GM23248 (cell line): ENCODE measurements at places on chromosomes 4 and X. TPM values are rescaled to one million over a fixed set of nuclear protein-coding genes. Genes with fewer than 3 reads are reported as not detected.

ARSJ gene
- 32.6 and 33.7 TPM in 2 replicates for polyA plus RNA-seq

MAGEB1 gene
- polyA plus RNA-seq = not detected in 2 replicates

CXCL1 gene
- 12.6 and 13.9 TPM in 2 replicates for polyA plus RNA-seq

ASB11 gene
- polyA plus RNA-seq = not detected in 2 replicates

- H3K27ac ChIP-seq = no peak overlapping the region
Measured at GRCh38 chr4:139209470-139210063, 32.5 kb upstream of the ELF2 start.

DNA sequence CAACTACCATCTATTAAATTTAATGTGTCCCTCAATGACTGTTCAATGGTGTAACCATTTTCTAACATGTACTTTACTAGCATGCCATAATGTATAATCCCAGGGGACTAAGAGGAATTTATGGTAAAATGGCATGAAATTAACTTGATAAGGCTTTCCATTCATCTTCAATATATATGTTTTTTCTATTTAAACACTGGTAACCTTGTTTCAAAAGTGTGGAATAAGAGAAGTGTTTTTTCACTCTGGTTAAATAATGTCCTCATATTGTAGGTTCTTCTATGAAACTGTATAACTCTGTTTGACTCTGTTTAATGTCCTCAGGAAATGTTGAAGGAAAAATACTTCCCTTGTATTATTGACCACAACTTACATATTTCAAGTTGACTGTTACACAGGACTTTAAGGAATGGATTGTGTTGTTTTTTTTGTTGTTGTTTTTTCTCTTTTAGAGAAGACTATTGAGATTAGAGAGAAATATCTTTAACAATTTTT is 113.8 kb upstream of the ARSJ start:
- H3K4me3 ChIP-seq = no peak overlapping the region
- DNase-seq = no peak
- peaks cover 7% of the 10 kb centered on the region for H3K4me1 ChIP-seq

DNA sequence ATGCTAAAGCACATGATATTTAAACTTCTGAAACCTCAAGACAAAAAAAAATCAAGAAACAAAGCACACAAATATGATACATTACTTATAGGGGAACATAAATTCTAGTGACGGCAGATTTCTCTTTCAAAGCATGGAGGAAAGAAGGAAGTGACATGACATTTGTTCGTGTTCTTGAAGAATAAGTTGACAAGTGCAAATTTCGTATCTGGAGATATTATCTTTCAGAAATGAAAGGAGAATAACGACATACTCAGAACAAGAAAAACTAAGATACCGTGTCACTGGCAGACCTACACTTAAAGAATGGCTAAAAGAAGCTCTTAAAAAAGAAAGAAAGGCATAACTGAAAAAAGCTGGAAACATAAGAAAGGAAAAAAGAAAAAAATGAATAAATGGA is 16.6 kb downstream of the CENPVL2 start:
- DNase-seq = no peak
- no peak overlapping the region for H3K27ac ChIP-seq
- H3K4me1 ChIP-seq = no peaks in the 10 kb centered on the region
- no peak overlapping the region for H3K4me3 ChIP-seq
- no peaks in the 10 kb centered on the region for H3K27me3 ChIP-seq

DNA sequence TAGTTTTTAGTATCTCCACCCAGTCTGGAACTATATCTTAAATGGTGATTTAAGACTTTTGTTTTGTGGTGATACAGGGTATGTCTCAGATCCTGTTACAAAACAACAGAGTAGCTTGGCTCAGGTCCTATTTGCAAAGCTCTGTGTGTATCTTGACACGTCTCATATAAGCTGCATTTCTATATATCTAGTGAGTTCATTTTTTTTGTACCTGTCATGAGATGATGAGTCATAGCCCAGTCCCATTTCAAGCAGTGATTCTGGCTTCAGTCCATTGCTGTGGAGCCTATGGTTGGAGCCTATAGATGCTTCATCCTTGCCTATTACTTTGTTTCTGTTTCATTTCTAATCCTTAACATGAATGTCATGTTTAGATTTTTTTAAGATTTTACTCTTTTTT is 23.0 kb downstream of the GRXCR1 start:
- no peak overlapping the region for H3K27ac ChIP-seq
- DNase-seq = no peak
- no peaks in the 10 kb centered on the region for H3K27me3 ChIP-seq
- no peaks in the 10 kb centered on the region for H3K4me1 ChIP-seq
- H3K36me3 ChIP-seq = no peaks in the 10 kb centered on the region

GRCh38 chrX:151174581-151175282 is 1.7 kb upstream of the GPR50 start:
- no peak overlapping the region for H3K27ac ChIP-seq
- no peaks in the 10 kb centered on the region for H3K36me3 ChIP-seq
- H3K27me3 ChIP-seq = no peaks in the 10 kb centered on the region; the same call in 1 of the 2 replicates

DNA sequence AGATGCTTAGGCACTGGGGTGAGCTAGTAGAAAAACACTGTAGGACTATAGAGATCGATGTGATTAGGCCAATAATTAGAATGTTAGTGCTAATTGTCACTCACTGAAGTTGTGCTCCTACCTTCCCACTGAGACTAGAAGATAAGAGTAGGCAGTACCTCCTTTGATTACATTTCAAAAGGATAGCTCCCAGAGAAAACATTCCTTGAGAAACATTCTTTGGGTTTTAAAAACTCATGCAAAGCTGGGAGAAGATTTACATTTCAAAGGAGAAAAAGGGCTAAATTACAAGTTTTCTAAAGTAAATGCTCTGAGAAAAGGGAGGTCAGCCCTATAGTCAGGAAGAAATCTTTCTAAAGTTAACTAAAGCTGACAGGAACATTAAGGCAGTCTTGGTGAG is 860.3 kb upstream of the NDST4 start:
- H3K27ac ChIP-seq = no peak overlapping the region
- H3K4me1 ChIP-seq = no peaks in the 10 kb centered on the region
- DNase-seq = no peak

GRCh38 chrX:13165266-13166189 is 121.1 kb upstream of the FAM9C start:
- no peak overlapping the region for H3K27ac ChIP-seq
- peaks cover 17% of the 10 kb centered on the region for H3K4me1 ChIP-seq
- no peak for DNase-seq
- H3K27me3 ChIP-seq = no peaks in the 10 kb centered on the region
- H3K36me3 ChIP-seq = no peaks in the 10 kb centered on the region

GRCh38 chr4:25788703-25789238 is 74.0 kb downstream of the SEL1L3 start:
- H3K27me3 ChIP-seq = no peaks in the 10 kb centered on the region
- no peak for DNase-seq
- H3K4me3 ChIP-seq = no peak overlapping the region
- no peak overlapping the region for H3K27ac ChIP-seq
- no peaks in the 10 kb centered on the region for H3K36me3 ChIP-seq

GRCh38 chr4:187017147-187017546 is 293.5 kb upstream of the FAT1 start:
- H3K4me3 ChIP-seq = no peak overlapping the region
- H3K4me1 ChIP-seq = no peaks in the 10 kb centered on the region
- H3K36me3 ChIP-seq = no peaks in the 10 kb centered on the region
- no peaks in the 10 kb centered on the region; the same call in 1 of the 2 replicates for H3K27me3 ChIP-seq

- no peak for DNase-seq
- H3K27ac ChIP-seq = no peak overlapping the region
- no peak overlapping the region for H3K4me3 ChIP-seq
- no peaks in the 10 kb centered on the region for H3K36me3 ChIP-seq
Measured at GRCh38 chrX:37781081-37781480, 1.2 kb downstream of the CYBB start.

GRCh38 chr4:15931451-15932210 is 6.9 kb downstream of the FGFBP1 start:
- H3K4me1 ChIP-seq = no peaks in the 10 kb centered on the region
- H3K27me3 ChIP-seq = peaks cover 21% of the 10 kb centered on the region; the same call in 1 of the 2 replicates
- H3K27ac ChIP-seq = no peak overlapping the region
- H3K36me3 ChIP-seq = no peaks in the 10 kb centered on the region

GRCh38 chr4:67736262-67736661 is 17.9 kb downstream of the GNRHR start:
- no peaks in the 10 kb centered on the region for H3K27me3 ChIP-seq
- no peaks in the 10 kb centered on the region for H3K36me3 ChIP-seq
- no peaks in the 10 kb centered on the region for H3K4me1 ChIP-seq
- no peak for DNase-seq
- no peak overlapping the region for H3K4me3 ChIP-seq
- H3K27ac ChIP-seq = no peak overlapping the region

DNA sequence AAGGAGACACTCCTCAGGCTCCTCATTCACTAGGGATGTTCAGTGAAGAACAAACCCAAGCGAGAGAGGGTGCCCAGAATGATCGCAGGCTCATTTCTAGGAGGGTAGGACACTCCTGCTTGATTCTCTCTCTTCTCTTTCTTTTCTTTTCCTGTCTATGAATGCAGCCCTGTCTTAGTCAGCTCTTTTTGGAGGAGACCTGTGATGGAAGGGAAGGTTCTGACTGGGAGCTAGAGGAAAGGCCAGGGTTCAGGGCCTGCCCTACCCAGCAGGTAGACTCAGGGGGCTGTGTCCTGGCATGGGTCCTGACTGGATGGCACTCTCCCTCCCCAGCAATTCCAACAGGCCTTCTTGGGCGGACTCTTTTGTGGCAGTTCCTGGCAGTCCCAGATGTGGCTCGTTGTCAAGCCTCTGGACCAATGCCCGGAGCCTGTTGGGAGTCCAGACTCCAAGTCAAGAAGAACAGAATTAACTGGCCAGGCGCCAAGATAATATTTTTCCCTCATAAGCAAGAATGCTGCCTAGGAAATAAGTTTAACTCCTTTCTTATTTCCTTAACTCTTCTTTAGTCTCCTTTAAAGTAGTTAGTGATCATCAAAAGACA is 139.4 kb upstream of the SCML1 start:
- H3K27ac ChIP-seq = no peak overlapping the region
- peak; percentile 32 for DNase-seq
- H3K27me3 ChIP-seq = no peaks in the 10 kb centered on the region
- peaks cover 17% of the 10 kb centered on the region for H3K4me1 ChIP-seq
- H3K36me3 ChIP-seq = no peaks in the 10 kb centered on the region
- H3K4me3 ChIP-seq = no peak overlapping the region

DNA sequence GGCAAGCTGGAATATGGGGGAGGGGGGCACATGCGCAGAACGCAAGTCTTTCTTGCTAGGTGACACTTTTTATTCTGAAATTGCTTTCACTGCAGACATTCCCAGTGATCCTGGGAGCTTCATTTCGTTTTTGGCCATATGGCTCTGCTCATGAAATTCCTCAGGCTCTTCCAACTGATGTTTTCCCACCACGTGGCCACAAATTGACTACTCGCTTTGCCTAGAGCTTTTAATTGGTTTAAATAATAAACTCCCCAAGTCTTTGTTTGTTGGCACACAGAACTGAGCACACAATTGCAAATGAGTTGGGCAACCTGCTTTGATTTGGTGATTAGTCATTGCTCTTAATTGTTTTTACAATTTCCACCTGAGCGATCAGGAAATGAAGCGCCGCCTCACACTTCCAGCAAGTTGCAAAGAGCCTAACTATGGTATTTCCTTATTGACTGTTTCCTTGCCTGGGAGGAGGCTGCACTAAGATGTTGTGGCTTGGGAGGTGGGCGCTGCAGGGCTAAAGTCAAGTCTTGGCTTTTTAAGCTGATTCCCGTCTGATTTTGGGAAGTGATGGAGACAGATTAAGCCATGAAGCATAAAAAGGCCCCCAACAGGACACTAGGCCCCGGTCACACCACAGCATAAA is 282.5 kb downstream of the ZIC3 start:
- H3K36me3 ChIP-seq = no peaks in the 10 kb centered on the region
- H3K4me1 ChIP-seq = no peaks in the 10 kb centered on the region
- H3K27me3 ChIP-seq = no peaks in the 10 kb centered on the region
- DNase-seq = no peak
- no peak overlapping the region for H3K4me3 ChIP-seq

DNA sequence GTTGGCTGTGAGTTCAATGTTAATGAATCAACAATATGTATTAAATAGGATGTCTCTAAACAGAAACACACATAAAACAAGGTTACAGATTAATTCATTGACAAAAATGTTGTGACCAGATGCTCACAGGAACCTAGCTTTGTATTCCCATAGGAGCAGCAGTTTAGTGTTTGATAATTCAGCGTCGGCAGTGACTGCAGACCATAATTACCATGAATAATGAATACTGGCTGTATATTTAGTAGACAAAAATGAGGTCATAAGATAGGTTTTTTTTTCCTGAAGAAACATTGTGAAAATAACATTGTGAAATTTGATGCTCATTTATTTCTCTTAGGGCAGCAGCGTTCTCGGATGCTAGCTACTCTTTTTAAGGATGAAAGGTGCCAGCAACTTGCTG is 27.8 kb downstream of the COPS4 start:
- no peaks in the 10 kb centered on the region for H3K27me3 ChIP-seq
- H3K4me1 ChIP-seq = no peaks in the 10 kb centered on the region

- DNase-seq = no peak
- no peaks in the 10 kb centered on the region for H3K27me3 ChIP-seq
- no peak overlapping the region for H3K27ac ChIP-seq
Measured at GRCh38 chrX:101442085-101442484, 34.1 kb downstream of the HNRNPH2 start.
